Foreskin melanocyte (primary cell): ENCODE measurements at places on chromosomes 4 and X.

- DNase-seq: no peak
These were observed 23.3 kb downstream of the NKX3-2 start for GRCh38 chr4:13521047-13521446.

- DNase-seq: no peak
These were observed 10.3 kb downstream of the MPP1 start for GRCh38 chrX:154795016-154795415.

- DNase-seq: no peak
These were observed 528.9 kb upstream of the ARX start for GRCh38 chrX:25544641-25545040.

GRCh38 chr4:125666635-125667034 is 351.9 kb downstream of the FAT4 start:
- no peak for DNase-seq

GRCh38 chr4:124973716-124974115 is 261.2 kb upstream of the ANKRD50 start:
- DNase-seq: no peak

- peak; percentile 58 for DNase-seq
These were observed 75.2 kb upstream of the ENPP6 start for GRCh38 chr4:184292877-184293276.

GRCh38 chr4:22686141-22686540 is 6.6 kb upstream of the GBA3 start:
- DNase-seq: no peak

DNA sequence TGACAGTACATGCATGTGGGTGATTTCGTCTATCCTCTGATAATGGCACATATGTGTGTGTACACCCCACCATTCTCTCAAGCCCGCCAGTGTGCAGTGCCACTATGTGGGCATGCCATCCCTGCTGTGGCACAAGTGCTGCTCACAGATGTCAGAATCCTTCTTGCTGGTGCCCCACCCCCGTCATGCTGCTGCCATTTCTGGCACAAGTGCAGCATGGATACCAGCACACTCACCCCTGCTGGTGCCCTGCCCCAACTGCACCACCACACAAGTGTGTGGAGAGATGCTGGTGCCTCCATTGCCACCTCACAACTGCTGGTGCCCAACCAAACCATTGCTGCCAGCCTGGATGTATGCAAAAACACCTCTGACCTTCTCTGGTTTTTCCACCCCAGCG is 1133.8 kb downstream of the TECRL start:
- no peak for DNase-seq
